ENCODE measurements at places on chromosomes 7 and 10.

DNA sequence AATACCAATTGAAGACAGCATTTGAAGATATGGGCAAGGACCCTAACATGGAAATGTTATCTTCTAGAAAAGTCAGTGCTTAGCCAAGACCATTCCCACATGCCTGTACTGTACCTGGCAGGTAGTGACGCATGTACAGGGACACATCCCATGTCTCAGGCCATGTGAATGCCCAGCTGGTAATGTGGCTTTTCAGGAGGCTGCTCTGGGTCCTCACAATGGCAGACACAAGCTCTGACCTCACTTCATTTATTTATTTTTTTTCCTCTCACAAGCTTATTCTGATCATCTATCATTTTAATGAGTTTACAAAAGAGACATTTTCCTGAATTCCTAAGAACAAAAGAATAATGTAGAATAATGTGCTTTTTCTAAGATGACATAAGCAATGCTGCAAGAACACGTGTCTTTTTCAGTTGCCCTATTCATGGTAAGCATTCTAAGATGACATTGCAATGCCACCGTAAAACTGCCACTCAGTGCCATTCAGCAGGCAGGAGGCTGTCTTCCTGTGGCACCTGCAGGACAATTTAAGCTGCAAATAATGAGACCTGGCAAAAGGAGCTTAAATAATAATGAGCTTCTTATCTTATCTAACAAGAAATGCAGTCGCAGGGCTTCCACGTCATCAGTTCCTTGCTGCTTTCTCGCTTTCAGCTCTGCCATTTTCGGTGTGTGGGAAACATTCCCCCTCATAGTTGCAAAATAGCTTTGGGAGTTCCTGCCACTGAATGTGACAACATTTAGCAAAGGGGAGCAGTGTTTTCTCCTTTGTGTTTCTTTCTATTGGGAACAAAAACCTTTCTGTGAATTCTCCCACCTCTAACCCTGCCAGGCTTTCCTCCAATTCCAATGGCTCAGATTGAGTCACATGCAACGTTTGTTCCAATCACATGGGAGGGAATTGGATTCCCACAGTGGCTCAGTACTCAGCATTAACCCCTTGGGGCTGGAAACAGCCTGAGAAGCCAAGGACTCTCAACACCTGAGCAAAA is 113.0 kb downstream of the SEC23IP start:
- no peak for DNase-seq

DNA sequence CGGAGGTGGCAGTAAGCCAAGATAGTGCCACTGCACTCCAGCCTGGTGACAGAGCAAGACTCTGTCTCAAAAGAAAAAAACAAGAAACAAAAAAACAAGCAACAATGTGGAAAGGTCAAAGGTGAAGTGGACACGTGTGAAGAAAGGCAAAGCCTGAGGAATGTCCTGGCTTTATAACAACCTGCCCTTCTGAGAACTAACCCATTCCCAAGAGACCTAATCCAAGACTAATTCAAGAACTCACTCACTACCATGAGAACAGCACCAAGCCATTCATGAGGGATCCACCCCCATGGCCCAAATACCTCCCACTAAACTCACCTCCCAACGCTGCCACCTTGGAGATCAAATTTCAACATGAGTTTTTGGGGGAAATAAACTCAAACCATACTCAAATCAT is 47.5 kb upstream of the KIF5B start:
- no peak for DNase-seq

DNA sequence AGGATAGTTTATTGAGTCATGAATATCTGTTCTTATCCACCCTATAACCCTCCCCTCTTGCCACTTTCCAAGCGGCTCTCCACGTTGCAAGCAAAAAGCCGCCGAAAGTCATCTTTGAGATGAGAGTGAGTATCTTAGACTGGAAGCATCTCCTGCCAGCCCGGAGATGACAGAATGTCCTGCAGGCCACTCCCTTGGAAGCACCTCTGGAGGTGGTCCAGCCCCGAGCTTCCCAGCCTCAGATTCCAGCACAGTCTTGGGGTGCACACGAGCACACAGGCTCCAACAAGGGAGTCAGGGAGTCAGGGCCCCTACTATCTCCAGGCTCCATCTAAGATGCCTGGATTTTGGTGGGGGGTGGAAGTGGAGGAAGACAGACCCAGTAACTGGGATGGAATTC is 5.5 kb upstream of the ELN start:
- DNase-seq: no peak

DNA sequence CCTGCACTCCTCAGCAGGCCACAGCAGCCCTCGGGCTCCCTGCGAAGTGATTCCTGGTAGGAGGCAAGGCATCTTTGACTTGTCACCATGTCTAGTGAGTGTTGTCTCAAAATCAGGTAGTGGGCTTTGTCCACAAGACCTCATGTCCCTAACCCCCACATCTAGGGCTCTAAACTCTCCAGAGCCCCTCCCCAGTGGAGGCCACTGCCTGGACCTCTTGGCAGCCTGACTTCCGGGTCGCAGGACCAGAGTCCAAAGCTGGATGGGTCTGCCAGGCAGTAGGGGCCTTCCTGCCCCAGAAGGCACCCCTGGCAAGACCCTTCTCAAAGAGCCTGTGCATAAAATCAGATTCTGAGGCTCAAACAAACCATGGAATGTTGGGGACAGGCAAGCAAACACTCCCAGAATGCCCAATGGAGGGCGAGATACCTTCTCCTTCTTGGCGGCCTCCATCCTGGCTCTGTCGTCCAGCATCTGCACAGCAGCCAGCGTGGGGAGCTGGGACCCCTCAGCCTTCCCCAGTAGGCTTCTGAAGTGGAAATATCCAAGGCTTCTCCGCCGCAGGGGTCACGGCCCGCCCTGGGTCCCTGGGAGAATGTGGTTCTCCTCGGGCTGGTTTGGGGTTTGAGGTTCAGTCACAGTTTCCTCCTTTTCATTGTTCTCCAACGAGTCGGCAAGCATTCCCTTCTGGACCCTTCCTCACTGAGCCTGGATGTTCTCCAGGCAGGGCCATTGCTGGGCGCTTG is 586 bp downstream of the GCK start:
- no peak for DNase-seq

DNA sequence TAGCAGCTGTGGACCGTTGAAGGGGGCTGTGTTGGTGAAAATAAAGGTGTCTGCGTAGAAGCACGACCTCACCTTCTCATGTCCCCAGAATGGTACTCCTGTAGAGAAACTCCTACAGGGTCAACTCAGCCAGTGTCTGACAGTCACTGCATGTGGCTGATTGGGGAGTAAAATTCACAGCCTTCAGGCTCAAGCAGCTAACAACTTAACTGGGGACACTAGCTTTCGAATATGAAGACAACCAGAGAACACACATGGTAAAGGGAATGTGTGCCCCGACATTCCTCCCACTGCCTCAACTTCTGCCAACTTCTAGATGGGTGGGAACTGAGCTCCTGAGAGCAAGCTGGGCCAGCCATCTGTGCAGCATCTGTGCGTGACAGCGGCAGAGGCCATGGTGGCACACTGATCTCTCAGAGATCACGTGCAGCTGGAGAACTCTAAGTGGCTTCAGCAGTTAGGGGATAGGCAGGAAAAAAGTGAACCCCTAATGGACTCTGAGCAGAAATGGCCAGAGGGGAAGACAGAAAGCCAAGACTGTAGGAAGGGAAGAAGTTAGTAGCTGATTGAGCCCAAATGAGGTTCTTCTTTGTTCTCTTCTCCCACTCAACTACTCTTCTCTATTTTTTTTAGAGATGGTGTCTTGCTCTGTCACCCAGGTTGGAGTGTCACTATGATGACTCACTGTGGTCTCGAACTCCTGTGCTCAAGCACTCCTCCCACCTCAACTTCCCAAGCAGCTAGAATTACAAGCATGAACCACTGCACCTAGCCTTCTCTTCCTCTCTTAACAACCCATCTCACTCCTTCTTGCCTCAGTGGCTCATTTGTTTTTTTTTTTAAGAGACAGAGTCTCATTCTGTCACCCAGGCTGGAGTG is 280.8 kb downstream of the ZEB1 start:
- DNase-seq: no peak

DNA sequence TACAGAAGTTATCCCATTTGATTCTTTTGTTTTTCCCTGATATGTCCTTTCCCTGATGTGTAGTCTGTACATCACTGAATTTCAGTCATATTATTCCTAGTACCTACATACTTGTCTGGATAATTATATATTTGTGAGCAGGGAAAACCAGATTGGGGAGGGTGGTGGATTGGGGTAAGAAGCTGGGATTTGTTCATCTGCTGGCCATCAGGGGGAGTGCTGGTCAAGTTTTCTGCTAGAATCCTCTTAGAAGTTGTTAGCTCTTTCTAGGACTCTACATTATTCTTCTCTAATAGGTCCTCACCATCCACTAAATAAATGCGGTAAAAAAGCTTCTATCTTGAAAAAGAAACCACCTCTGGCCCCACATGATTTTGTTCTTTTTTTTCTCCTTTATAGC is 232.7 kb upstream of the TAC1 start:
- DNase-seq: no peak

DNA sequence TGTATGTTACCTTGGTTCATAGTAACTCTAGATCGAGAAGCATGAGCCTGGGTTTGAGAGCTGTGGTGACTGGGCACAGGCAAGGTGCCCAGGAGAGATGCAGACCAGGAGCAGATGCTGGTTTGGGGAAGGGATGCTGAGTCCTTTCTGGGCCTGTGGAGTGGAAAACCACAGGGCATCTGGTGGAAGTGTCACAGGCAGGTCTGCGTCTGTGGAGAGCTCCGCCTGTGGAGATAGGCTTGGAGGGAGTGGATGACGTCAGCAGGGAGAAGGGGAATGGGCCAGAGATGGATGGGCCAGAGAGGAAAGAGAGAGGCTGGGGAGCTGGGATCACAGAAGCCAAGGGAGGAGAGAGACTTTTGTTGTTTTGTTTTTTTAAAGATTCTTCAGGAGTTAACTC is 14.8 kb downstream of the CYP26A1 start:
- no peak for DNase-seq

DNA sequence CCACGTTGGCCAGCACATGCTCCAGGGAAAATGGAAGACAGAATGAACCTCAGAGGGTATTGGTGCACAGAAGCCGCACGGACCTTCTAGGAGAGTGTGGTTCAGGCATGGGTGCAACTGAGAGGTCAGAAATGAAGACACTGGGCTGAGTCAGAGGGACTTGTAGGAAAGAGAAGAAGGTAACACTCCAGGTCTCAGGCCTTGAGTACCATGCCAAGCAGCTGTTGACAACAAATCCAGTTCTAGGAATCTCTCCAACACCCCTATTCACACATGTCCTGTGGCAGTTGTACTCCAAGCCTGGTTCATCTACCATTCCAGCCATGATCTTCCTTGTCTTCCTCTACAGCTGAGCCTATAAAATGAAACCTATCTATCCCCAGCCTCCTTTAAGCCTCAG is 251.6 kb downstream of the USP6NL start:
- DNase-seq: no peak

DNA sequence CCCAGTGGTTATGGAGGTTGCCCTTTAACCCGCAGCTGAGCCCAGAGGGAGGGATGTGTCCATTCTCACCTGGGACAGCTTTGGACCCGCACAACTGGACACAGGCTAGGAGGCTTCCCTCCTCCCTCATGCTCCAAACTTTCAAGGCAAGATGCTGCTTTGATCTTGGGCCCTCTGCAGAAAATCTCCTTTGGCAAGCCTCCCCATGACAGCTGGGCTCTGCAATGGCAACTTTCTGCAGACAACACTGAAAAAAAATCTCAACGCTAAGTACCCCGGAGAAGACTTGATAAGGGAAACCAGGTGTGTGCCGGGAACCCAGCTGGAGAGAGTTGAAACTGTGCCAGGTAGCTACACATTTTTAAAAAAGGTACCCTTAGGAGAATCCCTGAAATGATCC is 610.1 kb downstream of the LRMDA start:
- no peak for DNase-seq

DNA sequence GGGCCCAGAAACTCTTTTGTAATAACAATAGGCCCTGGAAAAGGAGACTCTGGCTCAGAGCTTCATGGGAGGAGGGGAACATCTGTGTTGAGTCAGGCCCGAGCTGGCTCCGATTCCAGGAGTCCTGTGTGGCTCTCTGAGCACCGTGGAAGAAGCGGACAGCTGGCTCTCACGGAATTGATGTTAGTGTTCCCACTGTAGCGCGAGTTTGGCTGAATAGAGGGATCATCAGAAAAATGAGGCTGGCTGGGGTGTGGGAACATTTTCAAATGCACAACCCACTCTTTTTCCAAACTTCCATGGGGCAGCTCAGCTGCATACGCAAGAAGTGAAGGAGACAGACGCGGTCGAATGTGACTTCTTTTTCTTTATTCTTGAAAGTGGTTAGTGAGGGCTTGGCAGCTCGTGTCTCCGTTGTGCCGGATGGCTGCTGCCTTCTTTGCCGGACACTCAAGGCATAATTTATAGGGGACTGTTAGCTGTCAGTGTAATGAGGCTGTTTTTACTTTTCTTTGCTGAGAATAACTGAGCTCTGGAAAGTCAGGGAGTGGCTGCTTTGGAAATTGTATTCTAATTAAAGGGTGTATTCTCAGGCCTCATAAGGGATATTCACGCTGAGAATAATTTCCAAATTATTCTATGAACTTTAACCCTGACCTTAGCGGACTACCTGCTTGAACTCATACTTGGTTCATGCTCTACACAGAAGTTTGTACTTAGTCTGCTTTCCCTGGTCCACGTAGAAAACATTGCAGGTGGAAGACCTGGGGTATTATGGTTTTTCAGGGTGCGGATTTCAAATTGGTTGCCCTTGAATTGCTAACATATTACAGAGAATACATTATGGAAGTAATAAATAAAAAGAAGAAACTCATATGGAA is 23.1 kb downstream of the MDFIC start:
- peak; percentile 65 for DNase-seq

DNA sequence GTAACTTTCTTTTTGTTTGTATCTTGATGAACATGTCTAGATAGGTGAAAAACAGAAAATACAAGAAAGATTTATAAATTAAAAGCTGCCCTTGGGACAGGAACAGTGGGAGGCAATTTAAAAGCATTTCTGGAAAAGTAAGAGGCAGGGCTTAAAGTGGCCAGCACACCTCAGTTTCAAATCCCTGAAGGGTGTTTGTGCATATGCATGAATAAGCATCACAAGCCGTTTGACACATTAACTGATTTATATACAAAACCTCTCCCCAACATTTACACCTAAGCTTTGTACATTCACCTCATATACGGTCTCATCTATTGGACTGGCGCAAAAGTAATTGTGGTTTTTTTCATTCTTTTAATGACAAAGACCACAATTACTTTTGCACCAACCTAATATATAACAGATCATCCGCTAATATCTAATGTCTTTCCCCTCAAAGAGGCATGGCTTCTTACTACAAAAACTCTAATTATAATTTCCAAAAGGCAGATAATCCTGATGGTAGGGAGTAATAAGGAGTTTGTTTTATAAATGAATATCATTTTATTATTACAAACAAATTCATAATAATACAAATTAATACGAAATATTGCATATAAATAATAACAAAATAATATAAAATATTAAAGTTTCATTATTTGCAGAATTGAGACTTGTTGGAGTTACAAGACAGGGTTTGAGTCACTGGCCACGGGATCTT is 48.3 kb downstream of the LRGUK start:
- no peak for DNase-seq

Measured in left colon (tissue), 2 donors.